NCI-H1694 (cell line): ENCODE measurements at places on chromosomes 16 and 17.

GRCh38 chr17:65173976-65174683 is 37.0 kb downstream of the RGS9 start:
- no peak for DNase-seq

GRCh38 chr16:78249056-78249455 is 149.6 kb downstream of the WWOX start:
- DNase-seq = no peak

GRCh38 chr16:65698791-65699321 is 577.0 kb upstream of the CDH11 start:
- no peak for DNase-seq

GRCh38 chr16:7887316-7887715 is 554.7 kb downstream of the RBFOX1 start:
- DNase-seq = no peak
